ENCODE measurements at places on chromosomes 3 and 15.

- H3K27me3 ChIP-seq: peaks cover 15% of the 10 kb centered on the region
- no peak overlapping the region for H3K27ac ChIP-seq
- H3K4me1 ChIP-seq: peaks cover 16% of the 10 kb centered on the region
- no peaks in the 10 kb centered on the region for H3K36me3 ChIP-seq
- no peak overlapping the region for H3K4me3 ChIP-seq
These were observed 66.8 kb upstream of the BLM start for GRCh38 chr15:90650117-90650955.

DNA sequence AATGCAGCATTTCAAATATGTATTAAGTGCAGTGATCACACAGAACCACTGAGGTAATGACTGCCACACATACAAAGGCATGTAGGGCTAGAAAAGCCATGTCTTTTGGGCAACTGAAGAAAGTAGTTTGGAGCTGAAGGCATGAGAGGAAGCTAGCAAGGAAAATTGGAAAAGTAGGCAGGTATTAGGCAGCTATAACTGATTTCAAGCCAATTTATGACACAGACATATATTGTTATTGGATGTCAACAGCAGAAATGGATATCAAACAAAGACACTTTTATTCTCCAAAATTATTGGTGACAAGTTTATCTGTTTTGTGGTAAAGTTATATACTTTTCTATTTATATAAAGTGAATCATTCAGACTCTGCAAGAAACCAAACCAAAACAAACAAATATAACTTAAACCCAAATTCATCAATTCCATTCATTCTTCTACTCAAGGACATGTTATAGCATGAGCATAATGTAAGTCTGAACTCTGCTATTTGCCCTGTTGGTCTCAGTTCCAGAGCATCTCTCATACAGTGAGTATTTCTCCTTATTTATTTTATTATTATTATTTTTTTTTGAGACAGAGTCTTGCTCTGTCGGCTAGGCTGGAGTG, 307.4 kb upstream of the COL8A1 start:
- no peaks in the 10 kb centered on the region for H3K27me3 ChIP-seq
- no peak for DNase-seq
- no peak overlapping the region for H3K27ac ChIP-seq
- H3K36me3 ChIP-seq: no peaks in the 10 kb centered on the region
- no peaks in the 10 kb centered on the region for H3K4me1 ChIP-seq

GRCh38 chr15:89575656-89576416, 567 bp downstream of the TICRR start:
- H3K27ac ChIP-seq: no peak overlapping the region
- peaks cover 10% of the 10 kb centered on the region for H3K4me1 ChIP-seq
- H3K27me3 ChIP-seq: peaks cover 13% of the 10 kb centered on the region

DNA sequence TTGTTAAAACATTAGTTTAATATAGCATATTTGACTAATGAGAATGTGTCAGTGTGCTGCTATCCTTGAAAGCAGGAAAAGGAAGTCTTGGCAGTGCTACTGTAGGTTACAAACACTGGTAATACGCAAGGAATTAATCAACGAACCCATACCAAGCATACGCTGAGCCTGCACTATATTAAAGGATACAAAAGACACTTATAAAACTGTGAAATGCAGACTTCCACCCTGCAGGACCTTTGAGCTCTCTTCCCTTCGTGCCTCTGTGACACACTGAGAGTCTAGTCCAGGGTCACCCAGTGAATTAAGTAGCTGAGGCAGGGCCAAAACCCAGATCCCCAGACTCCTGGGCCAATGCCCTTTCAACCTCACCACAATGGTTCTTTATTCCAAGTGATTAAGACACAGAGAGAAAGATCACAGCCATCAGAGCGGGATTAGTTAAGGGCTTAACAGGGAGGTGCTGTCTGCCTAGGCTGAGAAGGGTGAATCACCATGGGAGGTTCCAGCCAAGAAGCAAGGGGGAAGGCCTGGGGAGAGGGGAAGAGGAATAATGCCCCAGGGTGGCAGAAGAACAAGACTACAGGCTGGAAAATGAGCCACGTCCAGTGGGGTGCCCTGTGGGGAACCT, 6.8 kb downstream of the ANXA2 start:
- H3K4me1 ChIP-seq: peaks cover 78% of the 10 kb centered on the region
- H3K27ac ChIP-seq: peak overlapping the region; percentile 83
- no peaks in the 10 kb centered on the region for H3K27me3 ChIP-seq
- no peak overlapping the region for H3K4me3 ChIP-seq
- H3K36me3 ChIP-seq: peaks cover 13% of the 10 kb centered on the region
- no peak for DNase-seq

DNA sequence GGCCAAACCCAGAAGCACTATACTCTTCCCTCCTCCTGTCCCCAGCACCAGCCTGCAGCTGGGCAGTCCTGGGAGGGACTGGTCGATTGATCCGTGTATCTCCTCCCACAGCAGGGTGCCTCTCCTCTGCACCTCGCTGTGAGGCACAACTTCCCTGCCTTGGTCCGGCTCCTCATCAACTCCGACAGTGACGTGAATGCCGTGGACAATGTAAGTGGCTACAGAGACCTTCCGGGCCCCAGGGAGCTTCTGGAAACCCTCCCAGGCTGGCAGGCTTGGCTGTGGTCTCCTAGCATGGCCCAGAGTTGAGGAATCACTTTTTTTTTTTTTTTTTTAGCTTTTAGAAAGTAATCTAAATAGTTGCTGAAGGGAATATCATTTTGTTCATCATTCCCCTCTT, 30.7 kb downstream of the ANKDD1A start:
- no peak overlapping the region for H3K27ac ChIP-seq
- H3K36me3 ChIP-seq: no peaks in the 10 kb centered on the region
- no peaks in the 10 kb centered on the region for H3K4me1 ChIP-seq
- H3K4me3 ChIP-seq: no peak overlapping the region
- H3K27me3 ChIP-seq: no peaks in the 10 kb centered on the region

DNA sequence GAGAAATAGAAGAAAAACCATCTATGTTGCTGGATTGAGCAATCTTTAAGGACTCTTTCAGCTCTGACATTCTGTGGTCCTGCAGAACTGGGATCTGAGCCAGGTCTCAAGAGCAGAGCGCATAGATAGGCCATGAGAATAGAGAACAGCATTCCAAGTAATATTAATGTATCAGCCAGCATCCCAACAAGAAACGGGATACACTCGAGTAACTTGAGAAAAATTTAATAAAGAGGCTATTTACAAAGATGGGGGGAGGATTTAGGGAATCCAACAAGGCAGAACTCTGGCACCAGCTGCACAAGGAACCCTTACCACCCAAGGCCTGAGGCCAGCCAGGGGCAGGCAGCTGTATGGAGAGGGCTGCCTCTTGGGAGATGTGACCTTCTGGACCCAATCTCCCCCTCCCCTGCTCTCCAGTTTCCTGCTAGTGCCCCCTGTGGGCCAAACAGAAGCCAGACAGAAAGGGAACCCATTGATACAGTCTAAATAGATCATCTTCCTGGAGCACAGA, 8.2 kb downstream of the TMOD2 start:
- no peak overlapping the region for H3K4me3 ChIP-seq
- H3K27ac ChIP-seq: no peak overlapping the region
- no peak for DNase-seq
- peaks cover 2% of the 10 kb centered on the region for H3K36me3 ChIP-seq

- DNase-seq: no peak
- no peaks in the 10 kb centered on the region for H3K27me3 ChIP-seq
- H3K36me3 ChIP-seq: no peaks in the 10 kb centered on the region
- H3K27ac ChIP-seq: no peak overlapping the region
These were observed 894.6 kb downstream of the PLOD2 start for GRCh38 chr3:145266368-145266767.

DNA sequence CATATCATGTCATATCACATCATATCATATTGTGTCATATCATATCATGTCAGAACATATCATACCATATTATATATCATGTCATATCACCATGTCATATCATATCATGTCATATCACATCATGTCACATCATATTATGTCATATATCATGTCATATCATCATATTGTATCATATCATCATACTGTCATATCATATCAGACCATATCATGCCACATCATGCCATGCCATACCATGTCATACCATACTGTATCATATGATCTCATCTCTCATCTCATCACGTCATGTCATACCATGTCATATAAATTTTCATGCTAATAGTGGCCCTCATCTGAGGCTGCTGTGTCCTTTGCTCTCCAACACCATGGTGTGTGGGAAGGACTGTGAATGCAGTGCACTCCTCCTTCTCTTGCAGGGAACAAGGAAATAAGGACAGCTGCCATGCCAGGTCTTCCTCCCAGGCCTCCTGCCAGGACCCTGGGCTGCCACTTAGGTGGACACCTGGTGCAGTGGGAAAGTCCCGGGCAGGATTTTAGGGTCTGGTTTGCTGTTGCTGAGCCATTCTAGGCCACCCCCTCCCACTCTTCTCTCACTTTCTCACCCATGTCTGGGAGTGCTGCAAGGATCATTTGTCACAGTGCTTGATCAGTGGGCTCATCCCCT, 72.4 kb upstream of the TRPM1 start:
- peaks cover under 1% of the 10 kb centered on the region for H3K4me1 ChIP-seq
- no peak overlapping the region for H3K27ac ChIP-seq
- H3K27me3 ChIP-seq: no peaks in the 10 kb centered on the region
- no peak for DNase-seq
- no peaks in the 10 kb centered on the region for H3K36me3 ChIP-seq

GRCh38 chr3:22441711-22442110, 690.7 kb upstream of the ZNF385D start:
- no peaks in the 10 kb centered on the region for H3K27me3 ChIP-seq
- no peak overlapping the region for H3K27ac ChIP-seq
- H3K36me3 ChIP-seq: no peaks in the 10 kb centered on the region
- no peak overlapping the region for H3K4me3 ChIP-seq

GRCh38 chr15:101694261-101694660, 30.0 kb downstream of the TARS3 start:
- no peak overlapping the region for H3K4me3 ChIP-seq
- peaks cover 17% of the 10 kb centered on the region for H3K4me1 ChIP-seq
- DNase-seq: no peak
- no peaks in the 10 kb centered on the region for H3K27me3 ChIP-seq
- peaks cover 41% of the 10 kb centered on the region for H3K36me3 ChIP-seq

- H3K36me3 ChIP-seq: peaks cover 3% of the 10 kb centered on the region
- no peak overlapping the region for H3K27ac ChIP-seq
- DNase-seq: no peak
- H3K4me3 ChIP-seq: no peak overlapping the region
- H3K27me3 ChIP-seq: no peaks in the 10 kb centered on the region
These were observed 40.8 kb upstream of the FILIP1L start for GRCh38 chr3:100155128-100155527.

DNA sequence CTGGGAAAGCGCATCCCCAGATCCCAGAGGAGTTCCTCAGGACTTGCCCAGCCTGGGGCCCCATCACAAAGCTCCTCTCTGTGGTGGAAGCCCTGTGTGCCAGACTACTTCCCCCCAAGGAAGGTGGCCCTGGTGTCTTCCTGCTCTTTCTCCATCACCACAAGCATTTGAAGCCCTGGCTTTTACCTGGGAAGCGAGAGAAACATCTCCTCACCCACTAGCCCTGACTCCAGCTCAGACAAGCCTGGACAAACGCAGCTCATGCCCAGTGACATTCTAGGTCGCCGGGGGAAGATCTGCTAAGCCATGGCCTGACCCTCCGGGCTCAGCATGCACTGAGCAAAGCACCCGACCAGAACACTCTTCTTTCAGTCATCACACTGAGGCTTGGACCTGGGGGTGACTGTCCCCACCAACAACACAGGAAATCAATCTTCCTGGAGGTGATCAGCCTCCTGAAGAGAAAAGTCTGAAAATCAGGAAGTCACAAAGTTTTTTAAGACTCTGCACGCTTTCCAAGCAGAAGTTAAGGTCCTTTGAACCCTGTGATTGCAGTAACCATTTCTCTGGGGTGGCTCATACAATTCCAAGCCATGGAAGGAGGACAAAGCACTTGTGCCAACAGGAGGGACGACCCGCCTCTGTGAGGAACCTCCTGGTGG, 40.8 kb downstream of the KLHL25 start:
- H3K36me3 ChIP-seq: peaks cover 19% of the 10 kb centered on the region
- H3K4me1 ChIP-seq: peaks cover 14% of the 10 kb centered on the region
- H3K4me3 ChIP-seq: no peak overlapping the region

GRCh38 chr3:5009506-5010109, 30.4 kb downstream of the BHLHE40 start:
- DNase-seq: no peak
- peaks cover 37% of the 10 kb centered on the region for H3K4me1 ChIP-seq
- H3K27ac ChIP-seq: no peak overlapping the region
- no peak overlapping the region for H3K4me3 ChIP-seq
- H3K36me3 ChIP-seq: peaks cover 2% of the 10 kb centered on the region

GRCh38 chr3:141311496-141312353, 56.6 kb upstream of the ZBTB38 start:
- DNase-seq: peak; percentile 95
- peak overlapping the region; percentile 95 for H3K4me3 ChIP-seq
- H3K27me3 ChIP-seq: no peaks in the 10 kb centered on the region
- peak overlapping the region; percentile 98 for H3K27ac ChIP-seq

DNA sequence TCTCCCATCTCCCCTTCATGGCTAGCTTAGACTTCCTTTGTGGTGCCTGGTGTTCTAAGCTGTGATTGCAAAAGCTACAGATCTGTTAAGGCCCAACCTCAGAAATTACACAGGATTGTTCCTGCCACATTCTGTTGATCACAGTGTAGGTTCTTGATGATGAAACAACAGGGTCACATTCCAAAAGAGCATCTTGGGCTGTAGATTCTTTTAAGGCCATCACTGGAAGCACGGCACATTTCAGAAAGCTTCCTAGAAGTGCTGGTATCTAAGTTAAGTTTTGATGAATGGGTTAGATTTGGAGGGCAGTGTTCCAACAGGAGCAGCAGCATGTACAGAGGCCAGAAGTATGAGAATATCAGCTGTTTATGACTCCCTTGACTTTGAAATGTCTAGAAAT, 107.5 kb upstream of the SKOR1 start:
- H3K27me3 ChIP-seq: no peaks in the 10 kb centered on the region
- DNase-seq: no peak
- no peaks in the 10 kb centered on the region for H3K4me1 ChIP-seq
- no peak overlapping the region for H3K4me3 ChIP-seq
- no peak overlapping the region for H3K27ac ChIP-seq

- DNase-seq: no peak
- peaks cover 48% of the 10 kb centered on the region for H3K27me3 ChIP-seq
- no peak overlapping the region for H3K4me3 ChIP-seq
- no peaks in the 10 kb centered on the region for H3K36me3 ChIP-seq
These were observed 26.0 kb upstream of the MAGEF1 start for GRCh38 chr3:184737641-184738505.

GRCh38 chr15:72397796-72398588, at the start of gene TMEM202:
TMEM202 (plus strand) TSS chr15:72398305; CDS start chr15:72398327, 22 bp downstream.
- DNase-seq: no peak
- peaks cover 43% of the 10 kb centered on the region for H3K27me3 ChIP-seq
- H3K27ac ChIP-seq: no peak within 1 kb of the TSS
- H3K36me3 ChIP-seq: peaks cover 3% of the 10 kb centered on the region
- H3K4me3 ChIP-seq: no peak within 1 kb of the TSS

DNA sequence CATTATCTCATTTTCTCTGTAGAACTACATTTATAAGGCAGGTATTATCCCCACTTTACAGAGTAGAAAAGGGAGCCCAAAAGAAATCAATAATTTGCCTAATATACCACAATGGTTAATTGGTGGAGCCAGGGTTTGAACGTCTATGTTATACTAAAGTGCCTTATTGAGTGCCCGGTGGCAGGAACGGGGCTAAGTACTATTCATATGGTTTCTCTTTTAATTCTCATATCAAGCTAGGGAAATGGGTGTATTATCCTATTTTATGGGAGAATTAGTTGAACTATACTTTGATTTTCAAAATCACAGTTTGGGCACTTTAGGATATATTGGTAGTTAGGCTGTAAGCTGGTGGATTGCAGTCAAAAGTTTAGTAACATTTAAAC, 1.5 kb downstream of the CEP97 start:
- H3K4me1 ChIP-seq: peaks cover 23% of the 10 kb centered on the region
- peak overlapping the region; percentile 99 for H3K4me3 ChIP-seq
- no peak for DNase-seq
- H3K27ac ChIP-seq: peak overlapping the region; percentile 96
- H3K36me3 ChIP-seq: peaks cover 41% of the 10 kb centered on the region
